ENCODE measurements at places on chromosomes 11 and 22. TPM values are rescaled to one million over a fixed set of nuclear protein-coding genes. Genes with fewer than 3 reads are reported as not detected.
A peak's percentile ranks its signal among the peaks of the same experiment; 100 is the strongest.

MPPED2 gene
- total RNA-seq, result not detected

GRCh38 chr22:20130319-20130718 is 1.3 kb upstream of the ZDHHC8 start:
- DNase-seq, result peak; percentile 86

DNA sequence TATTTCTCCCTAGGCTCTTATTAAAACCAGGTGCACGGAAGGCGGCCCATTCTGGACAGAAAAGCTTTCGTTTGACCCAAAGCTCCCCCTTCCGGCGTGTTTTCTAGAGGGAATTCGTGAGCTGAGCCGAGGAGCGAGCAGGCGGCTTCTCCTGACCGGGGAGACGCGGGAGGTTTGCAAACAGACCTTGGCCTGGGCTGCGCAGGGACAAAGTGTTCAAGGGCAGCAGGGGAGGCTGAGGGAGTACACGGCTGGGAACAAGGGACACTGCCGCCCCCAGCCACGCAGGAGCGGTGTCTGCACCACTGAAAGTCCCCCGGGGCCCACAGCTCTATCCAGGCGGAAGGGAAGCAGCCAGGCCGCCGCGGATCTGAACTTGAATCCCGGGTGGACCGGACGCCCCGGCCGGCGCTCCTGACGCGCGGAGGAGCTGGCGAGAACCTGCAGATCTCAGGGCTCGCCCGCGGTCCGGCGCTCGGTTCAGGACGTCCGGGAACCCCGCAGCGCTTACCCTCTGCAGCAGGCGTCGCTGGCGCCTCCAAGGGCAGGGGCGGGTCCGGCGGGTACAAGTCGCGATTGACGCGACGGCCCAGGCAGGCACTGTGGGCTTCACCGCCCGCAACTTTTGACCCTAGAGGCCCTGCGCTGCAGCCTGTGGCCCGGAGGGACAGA is 101.9 kb downstream of the WT1 start:
- peak; percentile 54 for DNase-seq

OR5B12 gene
- not detected for total RNA-seq

DNA sequence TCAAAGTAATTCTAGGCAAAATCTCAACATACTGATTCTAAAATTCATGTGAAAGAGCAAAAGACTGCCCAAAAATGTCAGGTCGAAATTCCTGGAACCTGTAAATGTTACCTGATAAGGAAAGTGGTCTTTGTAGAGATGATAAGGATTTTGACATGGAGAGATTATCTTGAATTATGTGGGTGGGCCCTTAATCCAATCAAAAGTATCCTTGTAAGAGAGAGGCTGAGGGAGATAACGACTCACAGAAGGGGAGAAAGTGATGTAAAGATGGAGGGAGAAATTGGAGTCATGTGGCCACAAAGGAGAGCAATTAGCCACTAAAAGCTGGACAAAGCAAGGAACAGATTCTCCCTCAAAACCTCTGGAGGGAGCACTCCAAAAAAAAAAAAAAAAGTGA is 20.5 kb downstream of the RRM1 start:
- DNase-seq, result no peak

All from HT-29 (cell line).